ENCODE measurements at places on chromosomes 4 and X. TPM values are rescaled to one million over a fixed set of nuclear protein-coding genes. Genes with fewer than 3 reads are reported as not detected.

RNF175 gene
- not detected for polyA plus RNA-seq

GNPDA2 gene
- polyA plus RNA-seq, result 40.7 TPM

DCHS2 gene
- polyA plus RNA-seq, result not detected

SMIM20 gene
- 53.7 TPM for polyA plus RNA-seq

ZNF157 gene
- polyA plus RNA-seq, result not detected

DNA sequence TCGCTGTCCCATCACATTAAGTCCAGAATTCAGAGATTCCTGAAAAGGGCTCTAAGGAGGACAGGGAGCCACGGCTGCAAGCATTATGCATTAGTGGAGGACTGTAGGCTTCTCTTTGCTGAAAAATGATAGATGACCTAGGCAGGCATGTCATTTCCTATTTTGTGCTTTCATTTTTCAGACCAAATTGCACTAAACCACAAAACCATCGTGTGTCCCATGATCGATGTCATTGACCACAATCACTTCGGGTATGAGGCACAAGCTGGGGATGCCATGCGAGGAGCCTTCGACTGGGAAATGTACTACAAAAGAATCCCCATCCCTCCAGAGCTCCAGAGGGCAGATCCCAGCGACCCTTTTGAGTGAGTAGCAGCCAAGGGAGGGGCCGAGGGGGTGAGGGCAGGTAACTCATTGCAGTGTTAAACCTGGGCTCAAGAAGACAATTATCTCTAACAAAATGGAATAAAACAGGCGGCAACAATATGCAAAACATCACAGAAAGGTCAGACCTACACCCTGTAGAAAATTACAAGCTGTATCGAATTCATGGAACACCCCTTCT lies 355.2 kb upstream of the GALNT7 start:
- DNase-seq, result no peak

- no peak for DNase-seq
Measured at GRCh38 chrX:28981952-28982351, 394.7 kb downstream of the IL1RAPL1 start.

DNA sequence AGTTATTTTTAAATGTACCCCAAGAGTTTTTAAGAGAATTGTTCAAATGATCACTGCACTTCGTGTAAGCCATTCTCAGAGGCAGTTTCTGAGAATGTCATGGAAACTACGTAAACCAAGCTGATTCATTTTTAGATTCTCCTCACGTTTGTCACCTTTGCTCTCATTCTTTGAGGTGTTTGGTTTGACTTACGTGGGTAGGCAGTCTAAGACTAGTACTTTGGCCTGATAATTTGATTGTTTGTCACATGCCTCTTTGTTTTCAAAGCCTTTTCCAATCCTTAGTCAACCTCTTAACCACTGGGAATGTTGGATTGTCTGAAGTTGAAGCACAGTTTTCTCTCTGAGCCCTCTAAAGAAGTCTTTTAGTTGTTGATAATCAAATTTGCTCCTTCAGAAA lies 10.5 kb downstream of the SEPTIN11 start:
- peak; percentile 49 for DNase-seq

DNA sequence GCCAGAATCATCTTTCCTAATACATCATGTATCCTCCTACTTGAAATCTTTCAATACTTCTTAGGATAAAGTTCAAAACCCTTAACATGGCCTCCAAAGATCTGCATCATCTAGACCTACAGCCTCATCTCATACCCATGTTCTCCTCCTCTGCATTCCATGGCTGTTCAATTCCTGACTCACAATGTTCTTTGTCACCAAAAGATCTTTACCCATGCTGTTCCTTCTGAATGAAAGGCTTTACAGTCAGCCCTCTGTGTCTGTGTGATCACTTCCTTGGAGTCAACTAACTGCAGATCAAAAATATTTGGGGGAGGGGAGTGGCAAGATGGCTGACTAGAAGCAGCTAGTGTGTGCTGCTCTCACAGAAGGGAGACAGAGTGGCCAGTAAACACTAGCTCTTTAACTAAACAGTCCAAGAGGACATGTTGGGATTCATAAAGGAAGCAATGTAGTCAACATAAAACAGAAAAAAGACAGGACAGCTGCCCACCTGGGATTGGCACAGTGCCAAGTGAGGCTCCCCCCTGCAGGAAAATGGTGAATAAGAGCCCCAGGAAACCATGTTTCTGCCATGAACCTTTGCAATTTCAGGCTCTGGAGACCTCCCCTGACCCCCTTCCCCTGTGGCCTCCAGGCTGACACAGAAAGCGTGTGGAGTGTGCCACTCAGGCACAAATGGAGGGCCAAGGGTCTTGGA lies 31.9 kb downstream of the CBR4 start:
- peak; percentile 66 for DNase-seq

GRCh38 chr4:139587446-139587845 lies 31.4 kb upstream of the SETD7 start:
- peak; percentile 18 for DNase-seq

- no peak for DNase-seq
Measured at GRCh38 chrX:131305926-131306325, 16.8 kb upstream of the IGSF1 start.

- DNase-seq, result no peak
Measured at GRCh38 chr4:181529537-181529936, 713.7 kb upstream of the TENM3 start.

DNA sequence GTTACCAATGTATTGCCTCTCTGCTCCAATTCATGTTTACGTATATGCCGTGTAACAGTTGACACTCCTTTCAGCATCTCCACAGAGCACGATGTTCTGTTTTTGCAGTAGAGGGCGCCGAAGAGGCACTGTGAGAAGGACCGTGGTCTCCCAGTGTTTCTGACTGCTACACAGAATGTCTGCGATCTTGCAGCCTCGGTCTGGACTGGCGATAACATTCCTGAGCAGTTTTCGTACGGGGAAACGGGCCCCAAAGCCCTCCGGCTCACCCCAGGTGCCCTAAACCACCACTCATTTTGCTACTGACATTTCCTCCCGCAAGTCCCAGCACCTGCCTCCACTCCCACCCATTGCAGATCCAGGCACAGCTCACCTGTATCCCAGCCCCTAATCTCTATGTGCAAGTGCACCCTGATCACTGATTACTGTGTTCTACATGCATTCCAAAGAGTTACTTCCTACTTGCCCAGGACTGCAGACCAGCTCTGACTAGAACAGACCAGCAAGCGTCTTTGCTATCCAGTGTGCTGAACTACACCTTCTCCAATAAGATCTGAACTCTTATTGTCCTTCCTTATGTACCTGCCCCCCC lies 12.4 kb upstream of the NFXL1 start:
- peak; percentile 60 for DNase-seq

DNA sequence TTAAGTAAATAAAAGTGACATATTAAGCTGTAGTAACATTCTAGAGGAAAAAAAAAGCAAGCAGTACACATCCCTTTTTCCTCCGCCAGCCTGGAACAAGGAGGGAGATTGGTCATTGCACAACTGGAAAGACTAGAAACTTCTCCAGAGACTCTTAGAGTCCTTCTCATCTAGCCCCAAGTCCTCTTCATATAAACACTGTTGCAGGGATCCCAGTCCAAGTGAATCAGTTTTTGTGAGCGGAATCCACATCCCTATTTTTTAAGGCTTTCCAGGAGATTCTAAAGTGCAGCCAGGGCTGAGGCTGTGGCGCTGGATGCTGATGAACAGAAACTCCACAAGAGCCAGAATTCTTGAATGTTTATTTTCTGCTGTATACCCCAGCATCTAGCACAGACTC lies 23.8 kb downstream of the REELD1 start:
- DNase-seq, result no peak

DNA sequence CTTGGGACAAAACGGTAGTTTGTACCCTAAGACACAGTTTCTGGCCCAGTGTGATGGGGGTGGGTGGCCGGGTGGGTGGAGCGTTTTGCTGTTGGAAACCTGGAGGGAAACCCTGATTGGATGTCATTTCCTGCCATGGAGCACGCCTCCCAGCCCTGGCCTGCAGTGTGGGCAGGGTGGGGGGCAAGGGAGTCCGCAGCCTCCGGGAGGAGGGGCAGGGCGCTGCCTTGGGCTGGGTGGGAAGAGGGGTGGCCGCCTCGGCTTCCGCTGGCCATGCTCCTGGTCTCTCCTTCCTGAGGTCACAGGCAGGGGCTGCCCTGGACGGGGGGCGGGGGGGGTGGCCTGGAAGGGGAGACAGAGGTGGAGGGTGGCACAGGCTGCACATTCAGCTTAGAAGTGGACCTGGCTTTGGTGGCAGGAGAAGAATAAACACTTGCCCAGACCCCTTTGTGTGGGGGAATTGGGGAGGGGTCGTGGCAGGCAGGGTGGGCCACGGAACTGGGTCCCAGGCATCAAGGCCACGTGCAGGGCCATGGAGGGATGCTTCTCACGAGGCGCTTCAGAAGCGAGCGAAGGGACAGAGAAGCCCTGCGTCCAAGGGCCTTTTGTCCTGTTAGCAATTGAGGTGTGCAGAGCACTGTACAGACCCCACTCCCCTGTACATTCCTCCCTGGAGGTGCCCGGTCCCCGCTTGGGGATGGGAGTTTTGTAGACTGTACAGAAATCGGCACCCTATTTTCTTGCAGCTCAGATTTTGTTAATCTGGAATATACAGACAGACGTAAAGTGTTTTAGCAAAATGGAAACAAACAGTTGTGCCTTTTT lies 6.2 kb downstream of the NAT8L start:
- no peak for DNase-seq

GRCh38 chrX:19724409-19724808 lies 163.0 kb downstream of the SH3KBP1 start:
- no peak for DNase-seq

DNA sequence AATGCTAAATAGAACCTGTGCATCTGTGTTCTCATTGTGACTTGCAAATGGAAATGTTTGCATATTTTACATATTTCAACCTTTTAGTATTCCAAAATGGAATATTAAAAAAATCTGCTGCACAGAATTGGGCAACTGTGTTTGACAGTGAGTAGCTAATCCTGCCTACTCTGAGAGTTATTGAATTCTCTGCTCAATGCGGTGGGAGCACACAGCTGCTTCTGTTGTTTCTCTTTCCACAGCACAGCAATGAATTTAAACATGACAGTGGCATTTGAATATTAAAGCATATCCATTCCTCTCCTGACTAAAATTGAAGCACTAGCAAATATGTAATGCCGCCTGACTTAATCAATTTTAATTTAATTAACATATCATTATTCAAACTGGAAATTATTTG lies 366.6 kb downstream of the GASK1B start:
- DNase-seq, result no peak

DNA sequence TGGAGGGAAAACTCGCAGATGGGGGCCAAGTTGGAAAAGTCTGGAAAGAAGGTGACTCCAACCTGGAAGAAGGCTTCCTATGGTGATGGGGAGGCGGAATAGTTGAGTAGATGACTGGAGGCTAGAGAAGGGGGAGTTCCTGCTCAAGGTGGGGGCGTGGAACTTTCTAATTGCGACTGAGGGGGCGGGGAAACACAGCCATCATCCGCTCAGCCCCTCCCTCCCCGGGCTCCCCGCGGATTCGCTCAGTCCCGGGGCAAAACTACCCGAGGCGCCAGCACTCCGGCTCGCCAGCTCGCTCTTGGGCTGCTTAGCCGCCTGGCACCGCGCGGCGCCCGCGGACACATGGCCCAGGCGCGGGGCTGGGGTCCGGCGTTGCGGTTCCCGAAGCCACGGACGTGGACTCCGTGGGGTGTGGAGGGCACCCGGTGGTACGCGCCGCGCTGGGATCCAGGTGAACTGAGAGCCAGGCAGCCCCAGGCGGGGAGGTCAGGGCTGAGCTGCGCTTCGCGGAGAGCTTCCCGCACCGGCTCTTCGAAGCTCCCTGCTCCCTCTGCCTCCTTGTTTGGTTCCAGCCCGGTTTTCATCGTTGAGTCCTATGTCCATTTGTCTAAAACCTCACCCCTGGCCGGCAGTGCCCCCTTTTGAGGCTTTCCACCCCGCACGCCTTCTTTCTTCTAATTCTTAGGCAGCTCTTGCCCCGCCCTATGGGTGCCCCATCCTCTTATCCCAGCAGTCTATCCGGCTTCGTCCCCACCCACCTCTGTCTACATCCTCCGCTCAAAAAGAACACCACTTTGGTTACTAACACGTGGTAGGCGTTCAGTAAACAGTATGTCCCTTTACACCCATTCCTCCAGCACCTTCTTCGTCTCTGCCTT lies 38.9 kb downstream of the STARD8 start:
- peak; percentile 57 for DNase-seq

DNA sequence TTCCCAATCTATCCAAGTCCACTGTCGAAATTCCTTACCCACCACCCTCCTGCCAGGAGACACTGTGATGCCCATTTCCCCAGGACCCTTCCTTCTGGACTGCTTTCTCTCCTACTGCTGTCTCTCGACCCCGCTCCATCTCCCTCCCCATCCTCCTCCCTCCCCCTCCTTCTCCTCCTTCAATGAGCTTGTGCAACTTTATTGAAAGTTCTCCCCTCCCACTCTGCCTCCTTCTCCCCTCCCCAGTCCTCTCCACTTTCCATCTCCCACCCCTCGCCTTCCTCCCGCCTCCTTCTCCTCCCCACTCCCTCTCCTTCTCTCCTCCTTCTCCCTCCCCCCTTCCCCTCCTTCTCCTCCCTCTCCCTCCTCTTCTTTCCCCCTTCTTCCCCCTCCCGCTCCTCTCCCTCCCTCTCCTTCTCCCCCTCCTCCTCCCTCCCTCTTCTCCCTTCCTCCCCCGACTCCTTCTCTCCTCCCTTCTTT lies 116.6 kb upstream of the FAT1 start:
- DNase-seq, result no peak

DNA sequence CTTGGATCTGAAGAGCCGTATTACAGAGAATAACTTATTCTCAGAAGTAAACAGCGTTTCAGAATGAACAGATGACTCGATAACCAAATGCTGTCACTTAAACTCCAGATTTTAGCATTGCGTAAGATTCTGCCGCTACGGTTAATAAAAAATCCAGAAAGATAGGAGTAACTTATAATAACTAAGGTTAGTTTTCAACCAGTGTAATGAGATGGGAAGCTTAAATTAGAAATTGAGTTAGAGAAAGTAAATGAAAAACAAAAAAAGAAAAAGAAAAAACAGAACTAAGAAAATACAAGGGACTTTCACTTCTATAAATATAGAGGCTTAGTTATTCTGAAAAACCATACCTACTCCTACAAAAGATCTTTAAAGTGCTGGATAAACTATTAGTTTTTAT lies 13.1 kb upstream of the PARM1 start:
- no peak for DNase-seq

GRCh38 chr4:22515145-22515887 lies 550 bp downstream of the ADGRA3 start:
- DNase-seq, result peak; percentile 81

DNA sequence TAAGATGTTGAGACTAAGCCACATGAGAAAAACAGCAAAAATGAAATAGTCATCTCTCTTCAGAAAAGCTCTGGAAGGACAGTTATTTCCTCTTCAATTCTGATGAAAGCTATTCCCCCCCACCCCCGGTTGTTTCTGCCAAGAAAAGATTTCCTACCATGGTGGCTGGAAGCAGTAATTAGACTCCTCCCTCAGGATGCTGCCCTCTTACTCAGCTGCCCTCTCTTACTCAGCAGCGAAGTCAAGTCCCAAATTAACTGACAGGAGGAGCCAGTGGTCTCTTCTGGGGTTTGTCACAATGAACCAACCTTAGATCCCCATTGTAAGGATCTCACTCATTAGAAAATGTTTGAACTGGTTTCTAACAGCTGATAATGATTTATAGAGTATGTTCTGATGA lies 38.0 kb downstream of the GPM6B start:
- DNase-seq, result peak; percentile 55

GRCh38 chr4:184143770-184144564 lies 73.7 kb downstream of the ENPP6 start:
- DNase-seq, result no peak

GRCh38 chr4:101284546-101284945 lies 62.8 kb downstream of the PPP3CA start:
- DNase-seq, result peak; percentile 49

Measured in GM23248 (cell line).